Activated naive CD4-positive, alpha-beta T cell treated with anti-CD3 and anti-CD28 coated beads, Interleukin-2, amount 50 U/mL, for 16 hours (primary cell): ENCODE measurements at places on chromosomes 1 and 21.

DNA sequence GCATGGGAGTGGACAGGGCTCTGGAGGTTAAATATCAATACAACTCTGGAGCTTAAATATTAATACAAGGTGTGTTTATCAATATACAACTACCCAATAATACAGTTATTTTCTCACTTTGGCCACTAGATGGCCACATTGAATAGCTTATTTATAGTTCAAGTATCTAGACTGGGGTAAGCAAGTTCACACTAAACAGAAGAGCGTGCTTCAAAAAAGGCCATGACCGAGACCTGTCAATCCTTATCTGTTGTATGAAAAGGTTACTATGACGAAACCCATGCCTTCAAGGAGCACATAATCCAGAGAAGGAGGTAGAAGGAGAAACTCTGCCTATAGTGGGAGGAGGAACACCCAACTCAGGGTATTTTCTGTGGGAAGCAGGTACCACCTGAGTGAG is 29.1 kb downstream of the CHML start:
- DNase-seq: no peak

DNA sequence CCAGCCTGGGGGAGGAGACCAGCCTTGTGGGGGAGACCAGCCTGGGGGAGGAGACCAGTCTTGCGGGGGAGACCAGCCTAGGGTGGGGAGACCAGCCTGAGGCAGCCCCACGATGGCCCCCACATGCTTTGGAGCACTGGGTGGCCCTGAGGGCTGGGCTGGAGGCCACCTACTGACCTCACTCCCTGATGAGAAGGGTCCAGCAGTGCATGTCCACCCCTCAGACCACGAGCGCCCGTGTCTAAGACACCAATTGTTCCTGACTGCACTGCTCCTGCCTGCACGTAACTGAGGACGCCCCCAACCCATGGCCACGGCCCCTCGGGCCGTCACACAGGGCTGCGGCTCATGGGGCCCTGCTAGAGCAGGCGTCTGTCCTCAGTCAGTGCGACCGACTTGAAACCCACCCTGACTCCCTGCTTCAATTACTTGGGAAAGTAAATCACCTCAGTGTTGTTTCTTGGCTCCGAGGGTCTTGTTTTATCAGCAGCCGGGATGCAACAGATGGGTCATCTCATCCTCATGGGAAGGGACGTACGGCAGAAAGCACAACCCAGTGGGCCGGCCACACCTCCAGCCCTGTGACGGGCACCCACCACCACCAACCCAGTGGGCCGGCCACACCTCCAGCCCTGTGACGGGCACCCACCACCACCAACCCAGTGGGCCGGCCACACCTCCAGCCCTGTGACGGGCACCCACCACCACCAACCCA is at the start of gene SPATC1L:
Gene SPATC1L (minus strand): TSS at position 550 of the 715 bp plus-strand sequence. CDS start 1,643 bp downstream, outside the sequence.
- peak; percentile 37 for DNase-seq

DNA sequence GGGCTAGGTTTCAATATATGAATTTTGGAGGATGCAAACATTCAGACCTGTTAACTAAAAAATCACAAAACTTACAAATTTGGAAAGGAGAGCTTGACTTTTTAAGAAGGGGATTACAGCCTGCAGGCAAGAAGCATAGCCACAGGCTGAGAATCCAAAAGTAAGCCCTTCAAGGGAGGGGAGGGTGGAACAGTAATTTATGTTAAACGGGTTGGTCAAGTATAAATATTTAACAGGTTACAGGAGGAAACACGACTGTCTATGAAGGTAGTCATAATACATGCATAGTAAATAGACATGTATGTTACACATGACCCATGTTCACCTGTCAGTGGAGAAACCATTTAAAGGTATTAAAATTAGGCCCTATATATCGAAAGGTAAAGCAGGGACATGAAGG is 261.1 kb upstream of the RGS18 start:
- DNase-seq: no peak

DNA sequence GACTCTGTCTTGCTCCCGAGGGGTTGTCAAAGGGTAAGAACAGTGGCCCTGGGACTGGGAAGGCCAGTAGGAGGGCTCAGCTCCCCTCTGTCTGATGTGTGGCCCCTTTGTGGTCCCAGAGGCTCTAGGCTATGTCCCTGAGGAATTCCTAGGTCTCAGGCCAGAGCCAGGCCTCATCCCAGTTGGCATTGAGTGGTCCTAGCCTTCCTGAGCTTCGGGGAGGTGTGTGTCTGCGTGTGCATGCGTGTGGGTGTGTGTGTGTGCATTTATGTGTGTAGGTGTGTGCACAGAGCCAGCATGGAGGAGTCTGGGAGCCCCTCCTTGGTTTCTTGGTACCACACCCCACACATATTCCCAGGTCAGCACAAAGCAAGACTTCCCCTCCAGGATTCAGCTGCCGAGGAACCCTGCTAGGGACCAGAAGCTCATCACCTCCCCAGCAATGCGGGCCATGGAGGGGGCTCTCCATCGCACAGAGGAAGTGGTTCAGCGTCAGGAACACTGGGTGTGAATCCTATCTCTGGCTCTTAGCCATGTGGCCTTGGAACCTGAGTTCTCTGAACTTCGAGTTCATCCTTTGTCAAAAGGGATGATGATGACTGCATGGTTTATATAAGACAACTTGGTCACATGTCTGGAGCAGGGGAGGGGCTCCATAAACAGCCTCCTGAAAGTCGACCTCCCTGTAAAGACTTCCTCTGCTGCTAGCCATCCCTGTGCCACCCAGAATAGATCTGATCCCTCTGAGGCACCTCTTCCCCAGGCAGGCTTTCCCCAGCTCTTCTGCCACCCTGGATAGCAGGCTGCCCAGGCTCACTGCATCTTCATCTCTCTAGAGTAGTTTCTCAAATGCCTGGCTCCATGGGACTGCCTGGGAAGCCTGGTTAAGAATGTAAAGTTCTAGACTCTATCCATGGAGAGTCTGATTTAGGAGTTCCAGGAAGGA is 8.3 kb upstream of the EPS8L3 start:
- no peak for DNase-seq
